ENCODE measurements at places on chromosomes 2 and 18. TPM values are rescaled to one million over a fixed set of nuclear protein-coding genes. Genes with fewer than 3 reads are reported as not detected.

GRCh38 chr2:138090330-138090729 is 126.1 kb downstream of the HNMT start:
- H3K36me3 ChIP-seq = no peaks in the 10 kb centered on the region
- H3K27ac ChIP-seq = no peak overlapping the region
- H3K4me1 ChIP-seq = peaks cover 3% of the 10 kb centered on the region
- DNase-seq = no peak

DNA sequence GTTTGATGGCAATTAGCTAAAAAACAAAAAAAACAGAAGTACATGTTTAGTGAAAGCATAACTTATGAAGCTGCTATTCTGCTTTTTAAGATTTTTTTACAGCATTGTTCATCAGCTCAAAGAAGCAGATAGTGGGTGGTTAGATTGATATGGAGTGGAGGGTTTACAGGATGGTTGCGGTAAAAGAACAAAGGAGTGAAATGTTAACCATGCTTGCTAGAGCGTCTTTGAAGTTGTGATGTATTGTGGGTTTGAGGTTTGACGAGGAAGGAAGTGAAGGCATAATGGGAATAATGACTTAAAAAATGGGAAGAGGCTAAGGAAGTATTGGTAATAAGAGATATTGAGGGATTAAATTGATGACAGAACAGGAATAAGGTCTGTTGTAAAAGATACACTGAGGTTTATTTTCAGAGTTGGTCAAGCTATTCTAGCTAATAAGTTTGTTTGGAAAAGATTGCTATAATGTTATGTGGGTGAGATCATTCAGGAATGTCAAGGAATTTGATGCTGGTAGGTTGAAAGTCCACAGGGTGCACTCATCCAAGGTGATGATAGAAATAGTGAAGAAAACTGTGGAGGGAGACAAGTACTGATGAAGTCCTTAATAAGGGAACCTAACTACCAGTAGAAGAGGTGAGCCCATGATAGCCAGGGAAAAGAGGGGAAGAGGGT is 14.6 kb downstream of the SPOPL start:
- DNase-seq = no peak
- H3K27ac ChIP-seq = no peak overlapping the region
- H3K4me3 ChIP-seq = no peak overlapping the region
- H3K27me3 ChIP-seq = no peaks in the 10 kb centered on the region
- H3K4me1 ChIP-seq = peaks cover 3% of the 10 kb centered on the region
- no peaks in the 10 kb centered on the region for H3K36me3 ChIP-seq

IL1F10 gene
- total RNA-seq = not detected

DNA sequence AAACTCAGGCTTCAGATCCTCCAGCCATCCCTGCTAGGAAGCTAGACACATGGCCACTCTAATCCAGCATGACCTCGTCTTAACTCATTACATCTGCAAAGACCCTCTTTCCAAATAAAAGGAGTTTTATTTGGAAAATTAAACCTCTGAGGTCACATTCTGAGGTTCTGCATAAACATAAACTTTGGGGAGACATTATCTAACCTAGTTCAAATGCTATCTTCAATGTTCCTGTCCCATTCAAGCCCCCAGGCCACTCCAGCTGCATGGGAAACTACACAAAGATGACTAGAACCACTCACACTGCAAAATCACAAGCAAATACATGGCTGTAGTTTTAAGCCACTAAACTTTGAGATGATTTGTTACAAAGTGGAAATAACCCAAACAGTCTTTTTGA is 99.0 kb upstream of the RNF152 start:
- DNase-seq = no peak
- peaks cover 7% of the 10 kb centered on the region for H3K4me1 ChIP-seq
- no peaks in the 10 kb centered on the region for H3K36me3 ChIP-seq
